Stimulated activated CD8-positive, alpha-beta memory T cell treated with anti-CD3 and anti-CD28 coated beads, Interleukin-7, amount 100 ng/mL, for 1 hour (primary cell): ENCODE measurements at places on chromosomes 2 and 18.

DNA sequence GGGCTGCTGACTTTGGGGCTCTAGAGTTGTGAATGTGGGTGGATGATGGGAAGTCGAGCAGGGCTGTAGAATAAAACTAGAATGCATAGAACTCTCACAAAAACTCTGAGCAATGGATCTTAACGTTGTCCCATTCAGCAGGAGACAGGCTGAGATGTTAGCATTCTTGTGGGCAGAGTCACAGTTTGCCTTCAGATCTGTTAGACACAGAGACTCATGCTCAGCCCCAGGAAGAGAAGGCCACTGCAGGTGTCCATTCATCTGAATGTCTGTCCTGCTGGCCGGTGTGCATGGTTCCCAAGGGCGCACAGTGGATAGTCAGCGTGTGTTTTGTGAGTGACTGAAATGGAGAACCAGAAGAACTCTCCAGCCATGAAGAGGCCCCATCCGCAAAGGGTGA, 111.3 kb downstream of the TSN start:
- DNase-seq, result no peak

GRCh38 chr2:230940471-230940815, 15.4 kb upstream of the GPR55 start:
- DNase-seq, result no peak

GRCh38 chr2:39141334-39142271, 20.8 kb upstream of the SOS1 start:
- DNase-seq, result no peak

DNA sequence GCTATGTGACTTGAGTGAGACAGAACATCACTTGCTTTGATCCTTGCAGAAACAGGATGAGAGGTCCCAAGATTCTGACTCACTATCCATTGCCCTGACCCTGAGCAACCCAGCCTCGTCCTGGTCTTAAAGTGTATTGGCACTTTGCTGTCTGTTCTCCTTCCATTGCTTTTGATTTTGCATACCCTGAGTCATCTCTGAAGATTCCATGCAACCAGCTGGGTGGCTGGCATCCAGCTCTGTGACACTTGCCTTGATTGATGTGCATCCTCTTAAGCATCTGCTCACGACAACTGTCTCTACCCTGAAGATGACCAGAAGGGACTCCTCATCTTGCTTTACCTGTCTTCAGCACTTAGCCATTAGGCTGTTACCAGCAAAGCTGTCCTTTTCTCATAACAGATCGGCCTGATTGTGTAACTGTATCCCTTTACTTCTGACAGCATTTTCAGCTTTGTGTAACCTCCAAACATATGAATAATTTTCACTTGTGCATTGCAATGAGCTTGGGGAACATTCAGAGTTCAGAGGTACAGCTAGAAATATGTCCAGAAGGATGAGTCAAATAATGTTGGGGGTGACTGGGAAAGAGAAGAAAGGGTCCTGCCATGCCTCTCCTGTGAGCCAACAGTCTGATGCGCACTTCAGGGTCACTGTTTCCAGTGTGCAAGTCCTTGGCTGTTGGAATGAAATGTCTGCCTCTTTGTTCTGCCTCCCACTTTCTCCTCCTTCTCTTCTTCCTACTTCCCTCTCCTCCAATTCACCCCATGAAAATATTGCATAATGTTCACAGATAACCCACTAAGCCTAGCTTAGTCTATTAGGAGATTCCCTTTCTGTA, 249.7 kb upstream of the OSR1 start:
- no peak for DNase-seq

GRCh38 chr2:84925336-84925723, 19.9 kb downstream of the TMSB10 start:
- no peak for DNase-seq

- no peak for DNase-seq
These were observed 90.9 kb downstream of the PLA2R1 start for GRCh38 chr2:159971365-159972152.

DNA sequence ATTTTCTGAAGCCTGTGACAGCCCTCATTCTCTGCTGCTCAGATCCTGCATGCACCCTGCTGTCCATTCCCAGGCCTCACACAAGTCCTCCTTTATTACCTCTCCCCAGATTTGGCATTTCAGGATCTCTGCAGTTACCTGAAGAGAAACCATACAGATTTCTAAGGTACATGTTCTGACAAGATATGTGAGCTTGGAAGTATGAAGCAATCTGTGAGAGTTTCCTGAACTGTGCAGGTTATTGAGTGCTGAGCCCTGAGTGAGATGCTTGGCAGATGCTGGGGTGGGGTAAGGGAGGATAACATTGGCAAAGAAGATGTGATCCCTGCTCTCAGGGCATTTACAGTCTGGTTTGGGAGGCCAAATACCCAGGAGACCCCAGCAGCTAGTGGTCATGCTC, 122.1 kb upstream of the STPG4 start:
- DNase-seq, result no peak

GRCh38 chr2:236627841-236628240, 58.2 kb downstream of the ACKR3 start:
- no peak for DNase-seq

DNA sequence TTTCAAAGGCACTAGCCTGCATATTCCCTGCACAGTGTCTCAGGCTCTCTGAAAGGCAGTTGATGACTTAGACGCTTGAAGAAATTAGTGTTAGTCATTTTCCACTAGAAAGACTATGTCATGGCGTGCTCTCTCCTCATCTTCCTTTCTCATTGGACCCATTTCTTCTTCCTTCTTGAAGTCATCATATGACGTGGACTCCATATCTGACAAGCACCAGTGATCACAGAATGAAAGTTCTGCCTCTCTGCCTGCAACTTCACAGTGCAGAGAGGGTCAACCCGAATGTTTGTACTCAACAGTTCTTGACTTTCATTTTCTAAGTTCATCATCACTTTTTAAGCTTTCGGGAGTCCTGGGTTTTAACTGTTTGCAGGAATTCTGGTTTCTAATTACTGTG, 63.7 kb upstream of the CYRIA start:
- no peak for DNase-seq

DNA sequence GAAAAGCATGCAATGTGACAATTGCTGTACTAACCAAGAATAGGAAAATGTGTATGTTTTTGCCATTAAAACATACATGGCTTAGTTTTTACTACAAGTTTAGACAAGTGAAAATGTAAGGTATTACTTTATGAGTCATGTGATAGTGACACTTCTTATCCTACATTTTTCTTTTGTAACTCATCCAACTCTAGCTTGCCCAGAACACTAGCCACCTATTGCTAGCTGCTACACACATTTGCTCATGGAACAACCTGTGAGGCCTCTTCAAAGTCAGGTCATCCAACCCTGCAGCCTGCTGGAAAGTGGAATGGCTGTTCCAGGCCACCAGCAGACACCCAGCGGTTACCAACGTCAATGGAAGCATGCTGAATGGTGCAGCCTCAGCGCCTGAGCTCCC, 1043.9 kb downstream of the TMEM182 start:
- DNase-seq, result no peak

DNA sequence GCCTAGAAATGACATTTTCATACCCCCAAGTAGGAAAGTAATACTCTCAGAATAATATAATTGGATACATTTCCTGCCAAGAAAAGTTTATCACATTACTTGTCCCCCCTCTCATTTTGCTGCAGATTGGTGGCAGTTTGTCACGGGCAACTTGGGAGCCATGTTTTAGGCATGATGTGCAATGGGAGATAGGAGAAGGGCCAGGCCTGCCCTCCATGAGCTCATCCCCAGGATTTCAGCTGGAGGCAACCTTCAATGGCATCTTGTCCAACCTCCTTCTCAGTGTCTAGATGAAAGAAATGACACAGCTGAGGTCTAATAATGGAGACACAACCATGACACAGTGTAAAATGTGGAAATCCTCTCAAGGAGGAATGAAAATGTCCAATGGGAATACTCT, 11.4 kb upstream of the RAB31 start:
- DNase-seq, result no peak

DNA sequence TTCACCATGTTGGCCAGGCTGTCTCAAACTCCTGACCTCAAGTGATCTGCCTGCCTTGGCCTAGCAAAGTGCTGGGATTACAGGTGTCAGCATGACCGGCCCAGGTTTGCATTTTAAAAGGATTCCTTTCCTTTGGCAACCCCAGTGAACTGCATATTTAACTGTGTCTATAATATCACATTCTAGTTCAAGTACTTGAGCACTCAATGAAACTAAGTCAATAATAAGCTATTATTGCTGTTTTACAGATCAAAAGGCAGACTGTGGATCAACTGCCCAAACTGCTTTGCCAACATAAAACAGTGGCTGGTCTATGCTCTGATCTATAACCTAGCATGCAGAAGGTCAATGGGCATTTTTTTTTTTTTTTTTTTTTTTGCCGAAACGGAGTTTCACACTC, 144.5 kb downstream of the USP34 start:
- DNase-seq, result no peak

GRCh38 chr2:176291809-176292283, 22.6 kb downstream of the MTX2 start:
- DNase-seq, result no peak

DNA sequence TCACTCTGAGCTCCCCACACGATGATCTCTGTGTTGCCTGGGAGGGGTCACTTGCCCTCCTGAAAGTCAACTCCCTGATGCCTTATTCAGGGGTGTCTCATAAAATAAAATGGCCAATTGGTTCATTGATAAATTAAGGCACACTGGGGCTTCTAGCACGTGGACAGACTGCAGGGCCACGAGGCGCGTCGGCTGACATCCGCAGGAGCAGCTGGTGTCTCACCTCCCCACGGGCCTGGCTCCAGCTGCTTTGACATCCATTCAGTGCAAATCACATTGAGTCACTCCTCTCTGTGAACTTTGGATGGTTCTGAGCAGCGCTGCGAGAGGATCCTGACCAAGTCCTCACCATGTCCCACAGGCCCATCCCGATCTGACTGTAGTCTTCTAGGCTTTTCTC, 4.6 kb upstream of the ST8SIA3 start:
- no peak for DNase-seq

DNA sequence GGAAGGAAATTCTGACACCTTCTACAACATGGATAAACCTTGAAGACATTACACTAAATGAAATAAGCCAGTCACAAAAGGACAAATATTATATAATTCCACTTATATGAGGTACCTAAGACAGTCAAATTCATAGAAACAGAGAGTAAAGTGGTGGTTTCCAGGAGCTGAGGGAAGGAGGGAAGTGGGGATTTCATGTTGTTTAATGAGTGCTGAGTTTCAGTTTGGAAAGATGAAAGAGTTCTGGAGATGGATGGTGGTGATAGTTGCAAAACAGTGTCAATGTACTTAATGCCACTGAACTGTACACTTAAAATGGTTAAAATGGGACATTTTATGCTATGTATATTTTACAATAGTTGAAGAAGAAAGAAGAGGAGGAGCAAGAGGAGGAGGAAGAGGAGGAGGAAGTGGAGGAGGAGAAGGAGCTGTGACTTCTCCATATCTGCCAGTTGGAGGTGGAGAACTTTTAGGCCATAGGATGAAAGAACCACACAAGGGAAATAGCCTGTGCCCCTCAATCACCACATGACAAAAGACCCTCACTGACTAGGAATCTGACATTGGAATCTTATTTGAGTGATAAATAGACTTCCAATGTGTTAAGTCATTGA, 55.3 kb upstream of the LGALSL start:
- no peak for DNase-seq

- DNase-seq, result no peak
These were observed 100.4 kb downstream of the EN1 start for GRCh38 chr2:118747066-118747465.

GRCh38 chr2:108541451-108541850, 7.2 kb downstream of the LIMS1 start:
- no peak for DNase-seq

- DNase-seq, result no peak
These were observed 41.4 kb downstream of the FECH start for GRCh38 chr18:57544936-57545660.

DNA sequence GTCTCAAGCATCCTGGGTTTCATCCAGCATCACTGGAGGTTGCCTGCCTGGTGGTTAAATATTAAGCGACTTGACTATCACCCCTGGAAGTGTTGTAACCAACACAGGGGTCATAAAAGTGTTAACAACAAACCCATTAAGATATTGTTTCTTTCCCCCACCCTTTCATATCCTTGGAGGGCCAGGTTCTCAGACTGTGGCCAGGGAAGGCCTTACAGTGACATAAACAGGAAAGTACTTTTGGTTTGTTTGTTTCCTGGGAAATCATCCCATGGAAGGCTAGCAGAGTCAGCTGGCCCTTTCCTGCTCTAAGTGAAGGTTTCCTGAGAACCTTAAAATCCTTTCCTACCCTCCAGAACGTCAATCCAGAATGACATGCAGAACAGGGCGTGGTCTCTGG, 160.9 kb downstream of the CLIP4 start:
- DNase-seq, result no peak

DNA sequence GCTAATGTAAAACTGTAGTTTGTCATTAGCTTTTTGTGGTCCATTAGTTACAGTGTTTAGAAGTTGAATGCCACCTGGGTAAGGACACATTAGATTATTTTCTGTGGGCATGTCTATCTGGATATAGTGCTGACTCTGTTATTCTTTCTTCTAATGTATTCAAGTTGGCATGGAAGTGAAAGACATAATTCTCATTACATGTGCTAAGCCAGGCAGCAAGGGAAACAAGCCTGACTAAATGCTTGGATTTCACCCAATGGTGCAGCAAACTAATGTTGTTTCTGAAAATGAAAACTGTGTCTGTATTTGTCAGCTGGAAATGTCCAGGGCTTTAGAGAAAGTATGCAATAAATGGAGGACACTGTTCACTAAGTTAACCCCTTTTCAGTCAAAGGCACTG, 100.7 kb downstream of the NUP35 start:
- no peak for DNase-seq
